Left cardiac atrium (tissue), 4 donors: ENCODE measurements at places on chromosomes 11 and 22. TPM values are rescaled to one million over a fixed set of nuclear protein-coding genes. Genes with fewer than 3 reads are reported as not detected.

CASP5 gene
- total RNA-seq, result 0.18 TPM

SCN3B gene
- 1.2 TPM for total RNA-seq

- peak; percentile 70 for DNase-seq
Observed at GRCh38 chr22:24176630-24177029, 4.7 kb upstream of the SUSD2 start.

APOBEC3G gene
- total RNA-seq, result 4.6 TPM

DNA sequence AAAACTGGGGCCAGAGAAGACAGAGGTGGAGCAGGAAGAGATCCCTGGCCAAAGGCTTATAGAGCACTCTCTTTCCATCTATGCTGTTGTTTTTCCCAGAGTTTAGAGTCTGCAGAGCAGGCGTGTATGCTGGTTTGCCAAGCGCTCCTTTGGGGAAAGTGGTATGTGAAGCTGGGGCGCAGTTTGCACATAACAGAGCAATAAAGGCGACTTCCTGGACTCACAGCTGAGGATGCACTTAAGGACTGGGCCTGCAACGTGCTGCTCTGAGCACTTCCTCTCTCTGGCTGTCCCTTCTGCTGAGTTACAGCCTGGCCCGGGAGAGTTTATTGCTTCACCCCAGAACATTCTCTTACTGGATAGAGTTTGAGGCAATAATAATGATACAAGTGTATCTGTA, 41.7 kb downstream of the THAP12 start:
- DNase-seq, result peak; percentile 68

MOGAT2 gene
- total RNA-seq, result 0.26 TPM

POU2AF2 gene
- not detected for total RNA-seq

- no peak for DNase-seq
Observed at GRCh38 chr22:50011447-50012210, 936 bp downstream of the IL17REL start.

DNA sequence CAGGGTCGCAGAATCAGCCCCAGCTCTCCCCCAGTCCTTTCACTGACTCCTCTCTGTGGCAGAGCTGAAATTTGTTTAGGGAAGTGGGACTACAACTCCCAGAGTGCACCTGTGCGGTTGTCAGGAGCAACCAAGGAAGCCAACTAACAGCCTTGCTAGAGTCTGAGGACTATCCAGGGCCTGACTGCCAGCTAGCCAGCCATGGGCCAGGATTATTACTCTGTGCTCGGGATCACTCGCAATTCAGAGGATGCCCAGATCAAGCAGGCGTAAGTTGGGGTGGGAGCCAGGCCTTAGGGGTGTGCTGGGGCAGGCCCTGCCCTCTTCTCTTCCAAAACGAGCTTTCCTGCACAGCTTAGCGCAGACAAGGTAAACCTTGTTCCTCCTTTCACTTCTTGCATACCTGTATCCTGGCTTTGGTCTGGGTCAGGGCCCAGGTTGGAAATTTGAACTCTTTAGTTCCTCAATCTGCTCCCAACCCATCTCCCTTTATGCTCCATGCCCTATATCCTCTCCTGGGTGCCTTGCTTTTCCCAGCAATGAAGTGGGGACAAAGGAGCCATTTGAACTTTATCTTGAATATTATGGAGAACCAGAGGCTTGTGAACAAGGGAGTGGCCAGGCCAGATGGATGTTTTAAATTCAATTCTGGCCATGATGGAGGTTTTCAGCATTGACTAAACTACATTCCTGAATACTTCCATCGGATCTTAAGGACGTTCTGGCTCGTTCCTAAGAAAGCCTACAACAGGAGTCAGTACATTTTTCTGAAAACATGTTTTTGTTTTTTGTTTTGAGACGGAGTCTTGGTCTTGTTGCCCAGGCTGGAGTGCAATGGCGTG, at the start of gene DNAJB13:
DNAJB13 (plus strand) TSS at position 158 of the 842 bp plus-strand sequence; CDS start at position 202, 44 bp downstream.
- no peak for DNase-seq

- DNase-seq, result no peak
Observed at GRCh38 chr22:47116426-47117341, 354.2 kb downstream of the TBC1D22A start.

DNA sequence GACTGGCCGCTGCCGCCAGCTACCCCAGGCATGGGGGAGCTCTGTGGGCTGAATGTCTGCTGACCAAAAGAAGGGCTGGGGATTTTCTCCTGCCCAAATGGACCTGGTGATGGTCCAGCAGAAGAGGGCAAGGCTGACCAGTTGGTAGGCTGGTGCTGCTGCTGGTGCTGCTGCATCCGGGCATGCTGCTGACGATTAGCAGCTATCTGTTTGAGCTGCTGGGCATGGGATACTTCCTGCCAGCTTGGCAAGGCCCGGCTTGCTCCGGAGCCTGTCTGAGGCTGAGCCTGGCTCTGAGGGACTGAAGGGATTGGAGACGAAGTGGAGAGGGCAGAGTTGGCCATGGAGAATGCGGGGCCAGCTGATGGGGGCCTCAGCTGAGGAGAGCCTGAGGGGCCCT, 168.6 kb upstream of the MTMR2 start:
- no peak for DNase-seq

- DNase-seq, result no peak
Observed at GRCh38 chr11:14388352-14388751, 29.4 kb upstream of the RRAS2 start.

ADAMTS8 gene
- 53.0 TPM for total RNA-seq

DNA sequence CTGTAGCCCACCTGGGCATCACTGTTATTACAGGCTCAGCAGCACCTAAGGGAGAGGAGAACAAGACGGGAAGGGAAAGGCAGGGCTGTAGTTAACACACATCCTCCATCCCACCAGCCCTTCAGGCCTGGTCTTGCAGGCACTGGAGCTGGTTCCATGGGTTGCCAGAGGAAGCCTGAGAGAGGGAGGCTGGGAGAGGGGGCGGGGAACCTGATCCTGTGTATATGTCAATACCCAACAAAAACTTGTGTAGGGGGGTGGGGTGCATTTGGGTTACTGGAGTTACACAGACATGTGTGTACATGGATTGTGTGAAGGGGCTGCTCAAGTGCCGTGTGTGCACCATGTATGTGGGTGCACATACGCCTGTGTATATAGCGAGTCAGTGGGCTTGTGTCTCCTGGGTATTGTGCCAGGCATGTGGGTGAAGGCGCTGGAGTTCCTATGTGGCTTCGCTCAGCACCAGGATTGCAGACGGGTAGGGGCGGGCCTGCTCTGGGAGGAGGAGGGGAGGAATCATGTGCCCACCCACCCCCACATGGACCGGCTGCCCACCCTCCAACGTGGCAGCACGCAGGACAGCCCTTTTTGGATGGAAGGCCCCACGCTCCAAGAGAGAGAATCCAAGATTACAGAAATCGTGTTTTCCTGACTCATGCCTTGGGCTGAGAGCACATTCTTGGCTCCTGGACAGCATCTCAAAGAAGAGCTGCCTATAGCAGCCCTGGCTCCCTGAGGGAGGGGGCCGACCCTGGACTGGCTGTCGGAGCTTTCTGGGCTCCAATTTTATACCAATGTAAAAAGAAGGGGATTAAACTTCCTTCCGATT, 4.2 kb upstream of the SERPINH1 start:
- DNase-seq, result peak; percentile 70

GRCh38 chr11:19660076-19660475, 52.6 kb upstream of the NAV2 start:
- no peak for DNase-seq

DNA sequence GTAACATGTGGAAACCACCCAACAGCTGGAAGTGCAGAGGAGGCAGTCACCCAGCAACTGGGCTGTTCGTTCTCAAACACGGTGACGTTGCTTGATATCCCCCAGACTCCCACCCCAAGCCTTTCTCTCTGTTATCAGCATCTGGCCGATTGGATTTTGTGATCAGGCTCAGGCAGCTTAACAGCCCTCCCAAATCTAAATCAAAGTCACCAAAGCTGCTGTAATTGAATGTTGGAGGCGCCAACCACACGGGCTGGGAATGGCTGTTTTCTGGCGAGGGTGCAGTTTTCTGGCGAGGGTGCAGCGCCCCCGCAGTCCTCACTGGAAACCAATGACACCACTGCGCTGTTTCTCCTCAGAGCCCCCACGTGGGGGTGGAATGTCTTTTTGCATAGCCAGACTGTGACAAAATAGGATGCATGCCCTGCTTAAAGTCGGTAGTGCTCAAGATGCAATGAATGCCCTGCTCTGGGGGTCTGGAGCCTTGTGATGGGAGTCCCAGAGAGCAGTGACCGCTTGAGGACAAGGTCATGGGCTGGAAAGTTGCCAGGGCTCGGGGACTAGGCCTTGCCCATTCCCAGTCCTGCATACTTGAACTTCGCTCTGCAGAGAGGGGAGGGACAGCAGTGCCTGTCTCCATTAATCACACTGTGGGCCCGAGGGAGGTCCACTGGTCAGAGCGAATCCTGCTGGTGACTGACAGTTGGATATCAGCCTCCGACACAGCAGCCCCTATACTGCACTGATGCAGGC, 105.3 kb downstream of the MORC2 start:
- no peak for DNase-seq

DNA sequence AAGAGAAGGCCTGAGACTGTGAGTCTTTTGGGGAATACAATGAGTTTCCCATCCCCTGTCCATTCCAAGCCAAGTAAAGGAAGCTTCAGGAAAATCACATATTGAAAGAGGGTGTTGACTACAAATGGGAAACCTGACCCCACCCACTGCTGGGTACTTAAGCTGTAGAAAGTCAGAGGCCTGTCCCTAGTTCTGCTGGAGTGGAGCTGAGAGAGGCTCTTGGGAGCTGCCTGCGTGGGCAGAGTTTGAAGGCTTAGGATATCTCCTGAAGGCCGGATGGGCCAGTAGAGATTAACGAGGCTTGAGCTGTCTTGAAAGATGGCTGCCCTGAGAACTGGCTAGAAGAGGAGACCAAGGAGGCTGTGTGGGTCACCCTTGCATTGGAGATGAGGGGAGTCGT, 176.2 kb upstream of the NECTIN1 start:
- no peak for DNase-seq

DNA sequence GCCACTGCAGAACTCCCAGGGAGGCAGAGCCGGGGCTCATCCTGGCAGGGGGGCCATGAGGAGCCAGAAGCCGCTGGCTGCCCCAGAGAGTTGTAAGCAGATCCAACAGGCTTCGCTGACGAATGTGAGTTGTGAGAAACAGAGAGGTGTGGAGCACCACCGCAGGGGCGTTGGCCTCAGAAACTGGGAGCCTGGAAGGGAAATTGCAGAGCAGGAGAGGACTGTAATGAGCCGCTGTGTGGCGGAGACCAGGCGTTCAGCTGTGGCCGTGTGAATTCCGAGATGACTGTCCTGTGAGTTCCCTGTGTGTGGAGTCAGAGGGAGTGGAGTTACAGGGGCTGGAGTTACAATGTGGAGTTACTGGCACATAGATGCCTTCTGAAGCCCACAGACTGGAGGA, 27.7 kb upstream of the ETS1 start:
- DNase-seq, result no peak

DNA sequence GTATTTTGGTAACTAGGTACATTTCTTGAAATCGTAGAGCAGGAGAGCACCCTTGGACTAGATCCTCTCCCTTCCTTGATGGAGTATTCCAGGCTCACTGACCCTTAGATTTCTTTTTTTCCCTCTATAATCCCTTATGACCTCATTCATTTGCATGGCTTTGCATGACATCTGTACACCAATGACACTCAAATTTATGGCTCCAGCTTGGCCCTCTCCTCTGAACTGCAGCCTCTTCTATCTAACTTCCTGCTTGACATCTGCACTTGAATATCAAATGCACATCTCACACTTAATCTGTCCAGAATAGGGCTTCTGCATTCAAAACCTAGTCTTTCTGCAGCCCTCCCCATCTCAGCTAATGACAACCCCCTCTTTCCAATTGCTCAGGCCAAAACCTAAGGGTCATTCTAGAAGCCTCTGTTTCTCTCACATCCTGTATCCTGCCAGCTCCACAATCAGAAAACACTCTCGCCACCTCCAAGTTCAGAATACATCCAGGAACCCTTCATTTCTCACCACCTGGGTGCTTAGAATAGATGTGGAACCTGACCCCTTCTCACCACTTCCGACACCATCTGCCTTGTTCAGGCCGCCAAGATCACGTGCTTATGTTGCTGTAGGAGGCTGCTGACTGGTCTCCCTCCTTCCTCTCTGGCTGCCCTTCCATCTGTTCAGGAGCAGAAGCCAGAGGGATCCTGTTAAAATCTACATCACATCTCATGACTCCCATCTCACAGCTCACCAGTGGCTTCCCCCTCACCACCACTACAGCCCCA, 138.9 kb upstream of the MTNR1B start:
- no peak for DNase-seq

NRIP3 gene
- 1.8 TPM for total RNA-seq

GRCh38 chr22:26835929-26836528, 178.6 kb downstream of the MIAT start:
- no peak for DNase-seq

KCTD21 gene
- 6.8 TPM for total RNA-seq

ARHGEF17 gene
- 42.2 TPM for total RNA-seq
